ENCODE measurements at places on chromosomes 5 and 9.

GRCh38 chr9:137318602-137319001 lies 16.5 kb upstream of the NRARP start:
- no peak for DNase-seq

GRCh38 chr5:133741396-133741795 lies 129.1 kb upstream of the FSTL4 start:
- DNase-seq: no peak

- no peak for DNase-seq
Observed at GRCh38 chr5:452978-453710, 10.2 kb downstream of the EXOC3 start.

GRCh38 chr5:74257060-74257527 lies 383.4 kb downstream of the ENC1 start:
- DNase-seq: no peak

GRCh38 chr5:36422952-36423351 lies 121.2 kb upstream of the RANBP3L start:
- DNase-seq: no peak
